ENCODE measurements at places on chromosomes 7 and 10. TPM values are rescaled to one million over a fixed set of nuclear protein-coding genes. Genes with fewer than 3 reads are reported as not detected.

Gene LMOD2
- total RNA-seq: not detected

Gene BTBD16
- total RNA-seq: not detected

Gene GRM3
- not detected for total RNA-seq

Gene TEX36
- total RNA-seq: not detected

Gene ELN
- not detected for total RNA-seq

Gene AGR2
- total RNA-seq: not detected

Gene HOXA7
- total RNA-seq: not detected

Gene CARD11
- total RNA-seq: 72.1 TPM

Gene SFRP5
- not detected for total RNA-seq

Gene ACHE
- total RNA-seq: not detected

Gene STEAP1
- not detected for total RNA-seq

Gene NUTM2A
- total RNA-seq: 0.48 TPM

Measured in CD8-positive, alpha-beta memory T cell (primary cell).